ENCODE measurements at places on chromosomes 3 and 15.
A peak's percentile ranks its signal among the peaks of the same experiment; 100 is the strongest.

GRCh38 chr3:10907262-10907661 is 85.3 kb upstream of the SLC6A1 start:
- H3K27ac ChIP-seq, result no peak overlapping the region
- H3K27me3 ChIP-seq, result no peaks in the 10 kb centered on the region
- H3K4me1 ChIP-seq, result no peaks in the 10 kb centered on the region

DNA sequence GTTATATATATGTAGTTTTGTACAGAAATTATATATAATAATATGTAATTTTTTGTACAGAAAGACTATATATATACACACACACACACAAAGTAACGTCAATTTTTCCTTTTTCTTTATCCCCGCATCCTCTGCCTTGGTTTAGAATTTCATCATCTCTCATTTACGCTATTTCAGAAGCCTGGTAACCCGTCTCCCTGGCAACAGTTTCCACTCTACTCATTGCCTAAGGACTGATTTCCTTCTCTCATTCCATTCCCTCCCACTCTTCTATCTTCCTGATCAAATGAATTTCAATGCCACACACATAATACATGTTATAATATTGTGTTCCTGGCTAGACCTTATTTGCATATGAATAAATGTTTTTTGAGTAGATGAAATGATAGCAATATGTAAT is 47.8 kb upstream of the NDN start:
- DNase-seq, result no peak
- H3K27me3 ChIP-seq, result no peaks in the 10 kb centered on the region
- H3K4me3 ChIP-seq, result no peak overlapping the region
- H3K36me3 ChIP-seq, result no peaks in the 10 kb centered on the region
- no peaks in the 10 kb centered on the region for H3K4me1 ChIP-seq

GRCh38 chr15:63797116-63797515 is 36.6 kb downstream of the HERC1 start:
- H3K36me3 ChIP-seq, result no peaks in the 10 kb centered on the region
- peaks cover 12% of the 10 kb centered on the region for H3K4me1 ChIP-seq
- H3K4me3 ChIP-seq, result no peak overlapping the region
- no peak for DNase-seq
- H3K27ac ChIP-seq, result no peak overlapping the region

GRCh38 chr3:162213956-162214355 is 717.3 kb downstream of the OTOL1 start:
- no peaks in the 10 kb centered on the region for H3K36me3 ChIP-seq
- DNase-seq, result no peak
- H3K27me3 ChIP-seq, result no peaks in the 10 kb centered on the region
- no peak overlapping the region for H3K4me3 ChIP-seq
- H3K27ac ChIP-seq, result no peak overlapping the region

GRCh38 chr3:120622870-120623726 is 27.0 kb downstream of the NDUFB4 start:
- H3K4me3 ChIP-seq, result no peak overlapping the region
- DNase-seq, result peak; percentile 52

Data from neural progenitor cell (in vitro differentiated cells).